ENCODE measurements at places on chromosomes 13 and 19.

DNA sequence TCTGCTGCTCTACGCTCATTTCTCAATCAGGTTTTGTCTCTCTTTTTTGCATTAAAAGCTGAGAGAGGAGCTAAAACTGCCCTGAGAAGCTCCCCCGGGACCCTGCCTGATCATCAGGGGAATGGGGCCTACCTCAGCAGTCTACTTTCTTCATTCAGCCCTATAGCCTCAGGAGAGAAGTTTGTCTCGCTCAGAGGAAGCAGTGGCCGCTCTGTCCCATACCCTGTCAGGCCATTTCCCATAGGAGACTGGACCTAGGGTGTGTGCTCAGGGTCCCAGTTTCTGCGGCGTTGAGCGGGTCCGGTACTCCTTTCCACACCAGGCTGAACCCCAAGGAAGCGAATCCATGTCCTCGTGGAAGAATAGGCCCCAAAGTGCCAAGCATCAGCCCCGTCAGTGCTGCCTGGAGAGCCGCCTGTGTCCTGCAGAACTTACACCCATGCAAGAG is 21.7 kb downstream of the UBE2L5 start:
- DNase-seq: no peak

- DNase-seq: no peak
Measured at GRCh38 chr19:30630289-30631032, 258.3 kb downstream of the ZNF536 start.

- no peak for DNase-seq
Measured at GRCh38 chr13:99418103-99418842, 83.0 kb upstream of the TM9SF2 start.

- DNase-seq: no peak
Measured at GRCh38 chr13:109485136-109485794, 301.1 kb downstream of the IRS2 start.

DNA sequence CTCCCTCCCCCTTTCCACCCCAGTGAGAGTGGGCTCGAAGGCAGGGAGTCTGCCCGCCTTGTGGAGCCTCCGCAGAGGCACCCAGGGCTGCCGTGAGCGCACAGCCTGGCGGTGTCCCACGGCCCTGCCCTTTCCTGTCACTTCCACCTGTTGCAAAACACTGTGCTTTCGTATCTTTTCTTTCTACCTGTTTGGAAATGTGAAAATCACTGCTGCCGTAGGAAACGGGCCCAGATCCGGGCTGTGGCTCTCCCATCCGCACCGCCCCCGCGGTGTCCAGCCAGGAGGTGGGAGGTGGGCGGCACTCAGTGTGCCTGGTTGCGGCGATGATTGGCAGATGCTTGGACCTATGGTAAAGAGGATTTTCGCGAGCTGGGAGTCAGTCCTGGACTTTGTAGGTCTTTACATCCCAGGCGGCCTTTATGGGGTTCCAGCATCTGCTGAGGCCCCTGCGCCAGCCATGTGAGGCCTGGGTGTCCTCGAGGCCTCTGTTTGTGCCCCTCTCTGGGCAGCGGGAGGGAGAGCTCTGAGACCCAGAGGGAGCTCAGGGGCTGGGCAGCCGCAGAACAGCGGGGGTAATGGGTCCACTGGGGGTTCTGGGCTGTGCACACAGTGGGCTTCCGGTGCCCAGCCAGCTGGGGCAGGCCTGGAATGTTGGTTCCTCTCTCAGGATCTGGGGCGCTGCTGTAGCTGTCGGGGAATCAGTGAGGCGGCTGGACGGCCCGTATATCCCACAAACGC is 6.1 kb downstream of the STK11 start:
- no peak for DNase-seq

DNA sequence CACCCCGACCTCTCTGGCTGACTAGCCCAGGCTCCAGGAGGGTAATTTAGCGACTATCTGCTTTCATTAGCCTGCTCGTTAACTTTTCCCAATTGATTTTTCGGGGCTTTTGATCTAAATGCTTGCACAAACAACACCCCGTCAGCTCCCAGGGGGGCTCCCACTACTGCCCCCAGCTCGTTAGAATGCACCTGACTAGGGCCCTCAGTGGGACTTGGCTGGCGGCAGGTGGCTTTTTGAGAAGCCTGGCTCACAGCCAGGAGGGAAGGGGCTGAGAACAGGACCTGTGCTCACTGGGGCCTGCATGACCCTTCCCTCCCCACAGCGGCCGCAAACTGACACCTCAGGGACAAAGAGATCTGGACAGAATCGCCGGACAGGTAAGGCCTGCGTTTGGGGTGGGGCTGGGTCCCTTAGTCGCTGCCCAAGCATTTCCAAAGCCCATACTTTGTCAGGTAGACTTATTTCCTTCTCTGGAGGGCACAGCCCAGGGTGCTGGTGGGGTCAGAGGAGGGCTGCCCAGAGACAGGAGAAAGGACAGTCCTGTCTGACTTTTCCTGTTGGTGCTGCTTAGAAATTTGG is 7.6 kb upstream of the CD79A start:
- no peak for DNase-seq

DNA sequence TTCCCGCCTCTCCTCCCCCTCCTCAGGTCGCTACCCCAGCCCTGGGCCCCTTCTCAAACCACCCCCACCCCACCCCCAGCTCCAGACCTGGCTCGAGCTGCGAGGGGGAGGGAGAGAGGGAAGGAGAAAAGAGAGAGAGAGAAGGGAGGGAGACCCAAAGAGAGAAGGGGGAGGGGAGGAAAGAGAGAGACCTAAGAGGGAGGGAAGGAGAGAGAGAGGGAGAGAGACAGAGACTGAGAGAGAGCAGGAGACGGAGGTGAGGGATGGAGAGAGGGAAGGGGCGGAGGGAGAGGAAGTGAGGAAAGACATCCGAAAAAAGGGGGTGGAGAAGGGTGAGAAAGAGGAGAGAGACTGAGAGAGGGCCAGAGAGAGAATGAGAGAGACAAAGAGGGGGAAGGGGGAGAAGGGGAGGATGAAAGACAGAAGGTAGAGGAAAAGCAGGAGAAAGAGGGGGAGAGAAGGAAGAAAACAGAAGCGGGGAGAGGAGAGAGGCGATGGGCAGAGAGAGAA is 2.0 kb upstream of the SPACA6 start:
- DNase-seq: no peak

DNA sequence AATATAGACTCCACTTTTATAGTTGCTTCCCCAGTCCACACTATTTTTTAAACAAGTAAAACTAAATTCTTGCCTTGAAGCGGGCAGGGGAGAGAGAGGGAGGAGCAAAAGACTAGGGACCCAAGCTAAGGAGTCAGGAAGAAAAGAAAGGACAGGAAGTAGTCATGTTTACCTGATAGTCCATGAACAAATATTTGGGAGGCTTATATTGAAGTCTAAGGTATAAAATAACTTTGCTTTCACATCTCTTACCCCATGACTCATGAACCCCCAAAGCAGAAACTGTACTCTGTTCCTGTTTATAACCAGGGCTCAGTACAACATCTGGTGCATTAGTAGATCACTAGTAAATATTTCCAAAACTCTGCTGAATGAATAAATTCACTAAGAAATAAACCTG is 67.3 kb downstream of the ZAR1L start:
- no peak for DNase-seq

DNA sequence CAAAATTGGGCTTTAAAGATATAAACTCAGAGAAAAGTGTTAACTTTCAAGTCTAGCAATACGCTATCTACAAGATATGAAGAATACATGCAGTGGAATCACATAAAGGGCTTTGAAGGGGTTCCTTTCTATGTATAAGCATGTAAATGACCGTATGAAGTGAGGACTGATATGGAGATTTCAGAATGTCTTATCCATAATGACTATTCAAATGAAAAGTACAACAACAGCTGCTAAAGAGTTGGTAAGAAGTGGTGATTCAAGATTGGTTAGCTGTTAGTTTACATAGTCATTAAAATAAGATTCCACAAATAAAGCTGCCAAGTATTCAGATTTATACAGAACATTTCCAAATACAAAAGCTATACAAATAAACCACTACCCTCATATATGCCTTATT is 153.4 kb upstream of the STARD13 start:
- DNase-seq: no peak

DNA sequence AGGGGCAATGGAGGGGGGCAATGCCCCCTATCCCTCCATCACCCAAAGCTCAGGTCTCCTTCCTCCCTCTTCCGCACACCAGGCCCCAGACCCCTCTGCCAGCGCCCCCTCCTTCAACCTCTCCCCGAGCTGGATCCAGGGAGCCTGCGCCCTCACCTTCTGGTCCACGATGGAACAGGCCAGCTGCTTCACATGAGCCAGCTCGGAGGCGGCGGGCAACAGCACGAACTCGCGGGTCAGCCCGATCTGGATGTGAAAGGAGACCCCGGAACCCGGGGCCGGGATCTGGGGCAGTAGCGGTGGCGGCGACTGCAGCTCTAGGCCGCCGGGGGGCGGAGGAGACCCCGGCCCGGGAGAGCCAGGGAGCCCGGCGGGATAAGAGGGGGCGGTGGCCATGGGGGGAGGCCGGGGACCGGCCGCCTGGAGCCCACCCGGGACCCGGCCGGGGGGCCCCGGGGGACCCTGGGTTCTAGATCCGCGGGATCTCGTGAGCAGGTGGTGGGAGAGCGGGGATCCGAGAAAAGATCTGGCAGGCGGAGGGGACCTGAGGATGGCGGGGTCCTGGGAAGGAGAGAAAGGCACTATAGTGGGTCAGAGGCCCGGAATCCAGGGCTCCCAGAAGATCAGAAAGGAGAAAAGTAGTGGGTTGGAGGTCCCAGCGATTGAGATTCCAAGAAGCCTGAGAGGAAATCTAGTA is 791 bp downstream of the PRKD2 start:
- no peak for DNase-seq

GRCh38 chr13:110714797-110715394 is 1.4 kb downstream of the ING1 start:
- DNase-seq: peak; percentile 52

DNA sequence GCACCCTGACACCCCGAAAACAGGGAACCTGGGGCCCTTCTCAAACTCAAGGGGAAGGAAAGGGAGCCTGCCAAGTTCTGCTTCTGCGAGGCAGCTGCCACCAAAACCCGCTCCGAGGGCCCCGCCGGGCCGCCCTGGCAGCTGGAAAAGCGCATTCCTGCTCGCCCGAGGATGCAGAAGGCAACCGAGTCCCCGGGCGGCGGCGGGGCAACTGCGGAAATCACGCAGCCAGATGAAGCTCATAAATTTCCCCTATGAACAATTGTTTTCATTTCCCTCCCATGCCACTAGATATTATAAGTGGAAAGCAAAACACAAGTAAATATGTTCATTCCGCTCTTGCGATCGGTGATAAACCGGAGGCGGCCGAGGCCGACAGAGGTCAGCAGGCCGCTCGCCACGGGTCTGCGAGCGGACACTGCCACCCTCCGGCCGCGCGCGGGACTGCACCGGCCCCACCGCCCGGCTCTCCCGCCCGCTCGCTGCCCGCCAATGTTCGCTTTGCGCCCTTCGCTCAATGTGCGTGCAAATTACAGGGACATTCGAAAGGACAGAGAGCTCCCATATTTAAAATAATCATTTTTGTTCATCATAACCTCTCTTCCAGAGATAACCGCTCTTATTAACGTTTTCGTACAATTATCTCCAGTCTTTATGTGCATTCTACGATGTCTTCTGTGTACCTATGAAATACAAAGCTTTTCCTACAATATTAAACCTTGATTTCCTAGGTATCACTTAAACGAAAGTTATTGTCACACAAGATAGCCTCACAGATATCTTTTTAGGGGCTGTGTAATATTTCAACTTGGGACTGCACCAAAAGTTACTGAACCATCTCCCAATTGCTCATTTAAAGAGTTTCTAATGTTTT is 120.8 kb upstream of the ZNF507 start:
- DNase-seq: peak; percentile 39

DNA sequence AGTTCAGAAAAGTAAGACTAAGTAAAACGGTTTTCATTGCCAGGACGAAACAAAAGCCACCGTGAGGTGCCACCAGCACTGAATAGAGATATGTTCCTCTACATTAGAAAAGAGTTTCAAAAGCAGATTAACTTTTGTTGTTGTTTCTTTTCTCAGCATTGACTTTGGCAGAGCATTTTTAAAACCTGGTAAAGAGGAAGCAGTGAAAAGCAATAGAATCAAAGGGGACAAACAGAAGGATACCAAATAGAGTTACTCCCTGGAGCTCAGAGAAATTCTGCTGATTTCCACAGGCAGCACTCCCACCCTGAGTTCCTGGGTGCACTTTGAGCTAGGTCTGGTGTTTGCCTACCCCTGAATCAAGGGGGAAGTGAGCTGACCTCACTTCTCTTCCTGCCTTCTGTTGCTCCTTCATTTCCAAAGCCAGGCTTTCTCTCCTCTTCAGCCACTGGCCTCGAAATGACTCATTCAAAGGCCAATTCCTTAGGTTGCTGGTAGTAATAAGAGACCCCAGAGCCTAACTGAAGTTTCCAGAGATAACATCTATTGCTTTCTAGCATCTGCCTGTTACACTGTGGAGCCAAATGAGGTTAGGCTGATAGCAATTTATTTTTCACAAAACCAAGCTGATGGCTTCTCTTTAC is 11.3 kb upstream of the ERICH6B start:
- DNase-seq: no peak

DNA sequence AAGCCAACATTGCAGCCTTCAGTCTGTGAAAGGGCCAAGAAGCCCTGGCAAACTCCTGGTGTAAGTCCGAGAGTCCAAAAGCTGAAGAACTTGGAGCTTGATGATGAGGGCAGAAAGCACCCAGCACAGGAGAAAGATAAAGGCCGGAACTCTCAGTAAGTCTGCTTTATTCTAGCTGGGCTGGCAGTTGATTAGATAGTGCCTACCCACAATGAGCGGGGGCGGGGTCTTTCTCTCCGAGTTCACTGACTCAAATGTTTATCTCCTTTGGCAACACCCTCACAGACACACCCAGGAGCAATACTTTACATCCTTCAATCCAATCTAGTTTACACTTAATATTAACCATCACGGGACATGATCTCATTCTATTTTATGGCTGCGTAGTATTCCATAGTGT is 1317.1 kb downstream of the SLITRK1 start:
- no peak for DNase-seq

- DNase-seq: no peak
Measured at GRCh38 chr13:51674276-51674675, 90.0 kb downstream of the WDFY2 start.

GRCh38 chr13:29946093-29946492 is 95.7 kb upstream of the UBL3 start:
- DNase-seq: no peak

- no peak for DNase-seq
Measured at GRCh38 chr13:101018720-101019119, 344.1 kb upstream of the TMTC4 start.

DNA sequence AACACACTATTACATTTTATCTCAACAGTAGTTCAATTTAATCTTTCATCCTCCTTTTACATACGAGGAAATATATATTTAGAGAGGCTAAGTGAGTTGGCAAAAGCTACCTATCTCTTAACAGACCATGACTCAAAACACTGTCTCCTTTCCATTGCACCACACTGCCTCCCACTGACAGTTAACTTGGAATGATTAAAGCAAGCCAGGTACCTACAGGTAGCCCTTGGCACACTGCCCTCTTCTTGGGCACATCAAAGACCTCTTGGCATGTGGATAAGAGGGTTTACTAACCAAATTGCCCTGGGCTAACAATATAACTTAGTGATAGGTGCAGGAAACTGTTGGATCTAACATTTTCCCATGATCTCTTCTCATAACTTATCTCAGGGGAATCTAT is 1.8 kb downstream of the ABHD13 start:
- peak; percentile 26 for DNase-seq

GRCh38 chr19:41740415-41741243 is 14.7 kb upstream of the CEACAM6 start:
- DNase-seq: no peak
